ENCODE measurements at places on chromosomes 1 and 21. TPM values are rescaled to one million over a fixed set of nuclear protein-coding genes. Genes with fewer than 3 reads are reported as not detected.

- DNase-seq, result no peak
Measured at GRCh38 chr1:245823408-245824147, 668.8 kb downstream of the KIF26B start.

GRCh38 chr1:8031176-8031785 lies 5.2 kb upstream of the ERRFI1 start:
- DNase-seq, result peak; percentile 86

DNA sequence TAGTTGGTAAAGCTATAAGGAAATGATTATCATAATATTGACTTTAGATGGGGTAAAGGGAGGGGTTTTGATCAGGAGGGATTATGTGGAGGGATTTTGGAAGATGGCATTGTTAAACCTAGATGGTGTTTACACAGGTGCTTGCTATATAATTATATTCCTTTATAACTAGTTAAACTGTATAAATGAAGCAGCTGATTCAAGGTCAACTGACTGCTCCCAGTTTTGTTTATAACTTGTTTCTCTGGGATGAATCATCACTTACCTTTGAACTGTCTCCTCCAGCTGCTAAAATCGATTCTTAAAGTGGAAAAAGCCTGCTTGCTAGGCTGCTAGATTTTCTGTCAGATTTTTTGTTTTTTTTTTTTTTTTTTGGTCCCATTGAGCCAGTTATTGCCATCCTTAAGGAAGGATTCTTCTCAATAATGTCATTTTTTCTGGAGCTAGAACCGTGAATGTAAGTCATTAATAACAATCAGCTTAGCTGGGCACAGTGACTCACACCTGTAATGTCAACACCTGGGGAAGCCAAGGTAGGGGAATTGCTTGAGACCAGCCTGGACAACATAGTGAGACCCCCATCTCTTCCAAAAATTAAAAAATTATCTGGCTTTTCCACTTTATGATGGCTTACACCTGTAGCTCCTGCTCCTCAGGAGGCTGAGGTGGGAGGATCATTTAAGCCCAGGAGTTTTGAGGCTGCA lies 153.2 kb downstream of the PIK3R3 start:
- DNase-seq, result no peak

DNA sequence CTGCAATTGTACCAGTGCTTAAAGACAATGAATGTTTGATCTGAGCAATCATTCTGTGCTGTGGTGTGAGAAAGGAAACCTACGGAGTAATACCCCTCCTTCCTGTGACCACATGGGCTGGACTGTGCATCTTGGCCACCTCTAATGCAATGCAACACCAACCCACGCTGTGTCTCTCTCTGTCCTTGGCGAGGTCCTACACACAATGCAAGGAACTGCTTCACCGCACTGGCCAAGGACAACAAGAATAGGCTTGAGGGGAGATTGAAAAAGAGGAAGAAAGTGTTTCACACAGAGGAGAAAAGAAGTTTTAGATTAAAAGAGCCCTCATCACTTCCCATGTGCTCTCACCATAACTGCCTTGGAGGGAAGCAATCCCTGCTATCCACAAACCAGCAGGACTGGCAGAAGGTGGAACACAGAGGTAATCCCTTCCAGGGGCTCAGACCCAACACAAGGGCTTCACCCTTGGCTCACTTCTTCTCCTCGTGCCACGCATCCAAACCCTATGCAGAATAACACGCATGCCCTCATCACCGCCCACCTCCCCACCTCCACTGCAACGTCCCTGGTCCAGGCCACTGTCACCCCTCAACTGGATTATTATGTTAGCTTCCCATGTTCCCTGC lies 112.5 kb upstream of the ERG start:
- no peak for DNase-seq

DNA sequence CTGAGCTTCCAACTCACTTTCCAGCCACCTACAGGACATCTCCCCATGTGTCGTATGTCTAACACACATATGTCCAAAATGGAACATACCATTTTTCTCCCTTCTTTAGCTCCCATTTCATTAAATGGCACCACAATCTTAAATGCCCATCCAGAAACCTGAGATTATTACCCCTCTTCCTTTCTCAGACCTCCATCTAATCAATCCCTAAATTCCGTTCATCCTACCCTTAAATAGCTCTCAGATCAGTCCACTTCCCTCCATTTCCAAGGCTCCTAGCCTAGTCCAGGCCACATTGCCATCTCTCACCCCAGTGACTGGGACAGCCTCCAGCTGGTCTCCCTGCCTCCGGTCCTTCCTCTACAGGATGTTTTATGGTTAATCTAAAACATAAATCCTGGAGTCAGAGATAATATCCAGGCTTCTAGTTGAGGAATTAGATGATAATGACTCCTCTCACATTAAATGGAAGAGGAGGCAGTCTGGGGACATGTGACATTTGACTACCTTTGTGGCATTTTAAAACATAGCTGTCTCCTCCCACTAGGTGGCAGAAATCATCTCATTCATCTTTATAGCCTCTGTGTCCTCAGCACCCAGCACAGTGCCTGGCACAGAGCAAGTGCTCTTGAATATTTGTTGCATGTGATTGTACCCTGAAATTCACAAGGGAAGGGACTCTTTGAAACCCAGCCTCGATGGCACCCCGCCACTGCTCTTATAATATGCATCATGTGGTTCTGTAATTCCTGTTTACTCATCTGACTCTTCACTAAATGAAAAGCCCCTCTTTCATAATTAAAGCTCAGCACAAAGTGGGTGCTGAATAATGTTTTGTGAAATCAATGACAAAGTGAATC lies 102.3 kb downstream of the TMEM53 start:
- no peak for DNase-seq

DNA sequence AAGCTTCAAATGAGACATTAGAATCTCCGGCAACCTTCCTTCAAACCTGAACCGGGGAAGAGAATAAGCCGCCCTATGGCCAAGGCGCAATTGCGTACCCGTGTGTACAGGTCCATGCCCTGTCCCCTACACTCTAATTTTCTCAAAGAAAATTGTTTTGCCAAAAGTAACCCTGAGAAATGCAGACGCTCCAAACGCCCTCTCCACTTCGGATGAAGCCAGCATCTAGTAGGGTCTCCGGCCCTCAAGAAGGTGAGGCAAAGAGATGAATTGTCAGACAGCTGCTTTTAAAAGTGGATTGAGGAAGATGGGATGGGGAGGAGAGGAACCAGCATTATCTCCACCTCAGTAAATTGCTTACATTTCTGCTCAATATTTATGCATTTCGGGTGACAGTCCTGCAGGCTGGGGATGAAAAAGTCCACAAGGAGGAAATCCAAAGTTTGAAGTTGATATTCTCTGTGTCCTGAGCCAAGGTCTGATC lies 630 bp upstream of the LHX9 start:
- no peak for DNase-seq

GRCh38 chr21:42682661-42683210 lies 29.3 kb downstream of the PDE9A start:
- no peak for DNase-seq

- DNase-seq, result no peak
Measured at GRCh38 chr1:65009176-65009575, 42.8 kb upstream of the JAK1 start.

DNA sequence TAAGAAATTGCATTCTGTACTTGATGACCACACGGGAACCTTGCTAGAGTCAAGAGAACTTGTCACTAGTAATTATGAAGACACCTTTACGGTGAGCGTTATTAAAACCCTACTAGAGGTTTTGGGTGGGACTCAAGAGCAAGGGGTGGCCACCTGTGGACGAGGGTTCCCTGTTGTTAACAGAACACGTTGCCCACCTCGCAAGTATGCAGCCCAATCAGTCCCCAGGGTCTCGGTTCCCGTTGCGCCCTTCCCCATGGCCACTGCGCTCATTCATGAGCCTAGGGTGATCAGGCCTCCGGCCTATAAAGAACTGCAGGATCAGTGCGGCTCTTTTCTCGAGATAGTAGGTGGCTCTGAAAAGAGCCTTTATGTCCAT lies 30.2 kb upstream of the RNF187 start:
- DNase-seq, result no peak

GRCh38 chr1:211737115-211738035 lies 62.0 kb upstream of the NEK2 start:
- DNase-seq, result no peak

DNA sequence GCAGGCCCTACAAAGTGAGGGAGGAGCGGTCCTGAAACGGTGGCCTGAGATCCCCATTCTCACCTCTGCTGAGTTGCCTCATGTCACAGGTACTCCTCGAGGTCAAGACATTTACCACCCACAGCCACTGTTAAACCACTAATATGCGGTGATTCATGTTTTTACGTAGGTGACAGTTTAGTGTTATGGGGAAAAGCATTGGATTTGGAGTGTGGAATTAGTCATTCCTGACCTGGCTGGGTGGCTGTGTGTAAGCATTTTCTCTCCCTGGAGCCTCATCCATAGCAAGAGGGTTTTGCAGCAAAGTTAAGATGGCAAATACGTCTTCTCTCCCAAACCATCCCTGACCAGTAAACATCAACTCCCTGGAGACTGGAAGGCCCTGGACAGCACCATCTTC lies 57.8 kb upstream of the KCNJ6 start:
- no peak for DNase-seq

DNA sequence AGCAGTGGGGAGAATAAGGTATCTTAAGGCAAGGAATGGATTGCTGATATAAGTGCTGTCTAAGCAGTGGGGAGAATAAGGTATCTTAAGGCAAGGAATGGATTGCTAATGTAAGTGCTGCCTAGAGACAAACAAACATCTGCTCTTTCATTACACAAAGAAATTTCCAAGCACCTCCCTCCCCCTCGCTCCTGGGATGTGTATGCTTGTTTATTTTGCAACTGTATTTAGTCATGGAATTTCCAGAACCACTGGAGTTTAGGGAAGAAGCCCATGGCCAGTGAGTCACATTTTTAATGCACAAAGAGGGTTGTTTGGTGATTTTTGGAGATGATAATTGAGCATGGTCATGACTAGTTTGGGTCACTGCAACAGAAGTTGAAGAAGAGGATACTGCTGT lies 21.5 kb downstream of the PDPN start:
- peak; percentile 45 for DNase-seq

GRCh38 chr1:33516428-33516827 lies 44.0 kb downstream of the ZSCAN20 start:
- DNase-seq, result no peak

DNA sequence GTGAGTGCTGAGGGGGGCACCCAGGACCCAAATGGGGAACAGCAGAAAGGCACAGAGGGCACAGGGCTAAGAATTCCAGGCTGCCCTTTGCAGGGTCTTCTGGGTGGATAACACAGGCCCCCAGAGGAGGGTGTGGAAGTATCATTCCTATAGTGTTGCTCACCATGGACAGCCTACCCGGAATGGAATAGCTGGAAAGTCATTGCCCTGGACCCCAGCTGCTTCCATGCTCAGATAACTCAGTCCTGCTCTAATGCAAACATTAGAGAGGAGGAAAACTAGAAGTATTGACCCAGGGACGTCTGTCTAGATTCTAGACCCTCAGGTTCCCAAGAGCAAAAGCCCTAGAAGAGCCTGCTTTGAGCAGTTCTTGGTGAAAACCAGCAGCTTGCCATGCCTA lies 24.7 kb downstream of the SLC6A17 start:
- DNase-seq, result peak; percentile 11

DNA sequence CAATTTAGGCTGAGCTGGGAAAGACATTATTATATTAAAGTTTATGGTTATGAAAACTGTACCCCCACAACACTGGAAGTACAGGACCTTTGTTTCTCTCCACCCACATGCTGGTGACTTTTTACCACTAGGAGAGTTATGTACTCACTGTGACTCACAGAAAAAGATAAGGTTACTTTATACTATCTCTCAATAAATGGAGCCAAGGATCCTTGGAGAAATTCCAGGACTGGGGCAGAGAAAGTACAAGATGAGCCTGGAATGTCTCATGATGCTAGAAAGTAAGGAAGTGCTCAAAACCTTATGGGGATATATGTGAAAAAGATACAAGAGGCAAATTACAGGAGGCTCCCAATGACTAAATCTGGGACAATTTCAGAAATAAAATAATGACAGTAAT lies 63.9 kb upstream of the C1orf105 start:
- peak; percentile 89 for DNase-seq

DNA sequence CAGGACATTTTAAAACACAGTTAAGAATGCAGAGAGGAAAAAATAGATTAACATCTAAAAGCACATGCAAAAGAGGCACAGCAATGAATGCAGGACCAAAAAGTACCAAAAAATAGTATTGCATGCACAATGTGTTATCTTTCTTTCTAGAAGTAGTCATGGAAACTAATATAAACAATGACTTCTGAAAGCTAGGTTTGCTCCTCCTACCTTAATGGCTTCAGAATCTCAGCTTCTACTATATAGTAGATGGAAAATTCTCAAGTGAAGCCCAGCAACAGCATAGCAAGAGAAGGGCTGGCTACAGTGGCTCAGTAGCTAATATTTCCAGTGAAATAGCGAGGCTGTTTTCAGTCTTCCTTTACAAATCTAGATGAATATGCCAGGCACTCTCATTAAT lies 125.1 kb downstream of the CRB1 start:
- peak; percentile 8 for DNase-seq

- DNase-seq, result peak; percentile 64
Measured at GRCh38 chr1:184152434-184152898, 100.9 kb downstream of the TSEN15 start.

The DCST2 gene
- total RNA-seq, result not detected

The DNAH14 gene
- total RNA-seq, result 33.9 TPM

The SPATC1L gene
- total RNA-seq, result 6.1 TPM

The TPTE gene
- not detected for total RNA-seq
